ENCODE measurements at places on chromosomes 2 and 18.

GRCh38 chr2:95060446-95061118, 35.1 kb downstream of the MAL start:
- peak; percentile 78 for DNase-seq

DNA sequence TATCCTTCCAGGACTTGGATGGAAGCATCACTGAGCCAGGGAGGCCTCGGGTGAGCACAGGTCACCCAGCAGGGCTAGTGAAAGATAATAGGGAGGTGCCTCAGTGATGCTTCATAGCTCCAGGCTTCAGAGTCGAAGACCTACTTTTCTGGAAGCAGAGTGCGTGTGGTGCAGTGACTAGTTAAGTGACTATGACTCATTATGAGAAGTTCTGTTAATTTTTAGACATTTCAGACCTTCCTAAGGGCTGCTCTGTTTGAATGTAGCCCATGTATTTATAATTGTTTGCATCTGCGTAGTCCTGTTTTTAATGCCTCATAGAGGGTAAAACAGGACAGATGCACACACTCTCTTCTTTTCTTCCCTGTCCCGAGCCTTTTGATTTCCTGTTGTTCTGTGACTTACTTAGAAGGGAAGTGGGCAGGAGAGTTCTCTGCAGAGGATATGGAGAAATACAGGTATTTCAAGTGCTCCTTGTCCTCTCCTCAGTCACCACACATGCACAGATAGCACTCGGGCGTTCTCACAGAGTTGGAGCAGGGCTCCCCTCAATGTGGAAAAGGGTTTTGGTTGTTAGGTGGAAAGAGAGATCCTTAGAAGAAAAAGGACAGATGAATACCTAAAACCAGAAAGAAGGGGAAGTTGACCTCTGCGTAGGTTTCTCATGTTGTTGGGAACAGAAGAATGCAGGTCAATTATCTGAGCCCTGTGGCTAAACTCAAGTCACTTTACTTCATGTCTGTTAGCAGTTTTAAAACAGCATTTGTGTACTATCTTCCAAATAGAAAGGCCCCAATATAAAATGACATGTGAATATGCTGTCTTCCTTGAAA, 34.7 kb downstream of the RALB start:
- DNase-seq, result no peak

DNA sequence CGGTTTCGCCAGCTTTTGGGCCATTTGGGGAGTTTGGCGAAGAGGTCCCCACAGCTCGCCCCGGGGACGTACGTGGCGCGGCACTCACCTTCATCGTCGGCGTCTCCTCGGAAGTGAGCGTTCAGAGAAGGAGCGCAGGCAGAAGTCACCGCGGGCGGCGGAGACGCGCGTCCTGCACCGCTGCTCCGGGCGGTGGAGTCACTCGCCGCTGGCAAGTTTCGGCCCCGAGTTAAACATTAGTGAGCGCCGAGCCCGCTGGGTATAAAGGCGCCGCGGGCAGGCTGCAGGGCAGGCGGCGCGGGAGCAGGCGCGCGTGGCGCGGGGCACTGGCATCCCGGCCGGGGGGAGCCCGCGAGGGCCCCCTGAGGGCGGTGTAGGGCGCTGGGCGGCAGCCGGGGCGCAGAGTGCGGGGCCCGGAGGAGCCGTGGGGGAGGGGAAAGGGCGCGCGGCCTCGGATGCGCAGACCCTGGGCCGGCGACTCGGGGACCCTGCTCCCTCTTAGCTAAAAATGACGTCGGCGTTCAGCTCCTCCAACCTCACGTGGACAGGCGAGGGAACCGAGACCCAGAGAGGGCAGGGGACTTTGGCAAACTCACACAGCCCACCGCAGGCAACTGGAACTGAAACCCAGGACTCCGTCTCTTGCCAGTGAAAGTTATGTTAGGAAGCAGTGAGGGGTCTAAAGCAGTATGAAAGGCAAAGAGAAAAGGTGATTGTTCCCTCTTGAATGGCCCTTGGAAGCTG, at the start of gene DPP4:
TSS of gene DPP4 (minus strand) at position 328 of the 744 bp plus-strand sequence. CDS start at position 94, 234 bp downstream.
- DNase-seq, result no peak

GRCh38 chr2:40036241-40036640, 257.2 kb upstream of the THUMPD2 start:
- no peak for DNase-seq

DNA sequence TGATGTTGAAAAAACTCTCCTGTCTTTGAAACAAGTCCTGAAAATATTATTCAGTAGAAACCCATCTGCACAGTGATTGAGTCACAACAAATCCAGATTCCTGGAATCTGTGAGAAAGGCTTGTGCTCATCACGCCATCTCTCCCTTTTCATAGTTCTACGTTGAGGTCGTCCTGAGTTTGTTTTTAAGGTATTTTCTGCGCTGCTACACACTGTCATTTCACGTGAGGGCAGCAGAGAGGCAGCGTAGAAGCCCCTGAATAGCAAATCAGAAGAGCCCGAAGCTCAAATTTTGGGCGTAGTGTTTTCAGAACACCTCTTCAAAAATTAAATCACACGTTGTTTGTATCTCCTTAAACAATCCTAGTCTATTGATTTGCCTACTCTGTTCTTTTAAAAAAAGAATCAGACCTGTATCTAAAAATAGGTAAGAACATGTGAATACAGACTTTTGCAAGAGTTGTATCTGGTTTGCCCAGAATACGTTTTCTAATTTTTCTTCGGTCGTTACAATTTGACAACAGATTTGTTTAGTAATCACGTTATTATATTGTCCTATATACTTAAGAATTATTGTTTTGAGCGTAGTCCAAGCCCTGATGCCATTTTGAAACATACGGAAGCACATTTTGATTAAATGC, 61.6 kb upstream of the SLC38A11 start:
- peak; percentile 26 for DNase-seq

DNA sequence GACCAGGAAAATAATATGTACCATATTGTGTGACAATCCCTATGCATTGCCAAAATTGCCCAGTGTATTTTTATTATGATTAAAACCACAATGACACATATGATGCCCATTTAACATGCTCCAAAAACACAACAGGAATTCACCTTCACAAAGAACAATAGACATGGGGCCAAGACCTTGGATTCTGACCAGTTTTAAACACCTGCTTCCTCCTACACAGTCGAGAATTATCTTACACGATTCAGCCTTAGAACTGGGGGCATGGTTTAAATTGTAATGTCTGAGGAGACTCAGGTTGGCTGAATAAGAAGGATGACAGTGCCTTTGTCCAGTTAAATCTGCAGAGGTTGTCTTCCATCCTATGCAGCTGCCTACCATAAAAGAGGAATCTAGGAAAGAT, 212.7 kb downstream of the PLCL1 start:
- DNase-seq, result no peak

DNA sequence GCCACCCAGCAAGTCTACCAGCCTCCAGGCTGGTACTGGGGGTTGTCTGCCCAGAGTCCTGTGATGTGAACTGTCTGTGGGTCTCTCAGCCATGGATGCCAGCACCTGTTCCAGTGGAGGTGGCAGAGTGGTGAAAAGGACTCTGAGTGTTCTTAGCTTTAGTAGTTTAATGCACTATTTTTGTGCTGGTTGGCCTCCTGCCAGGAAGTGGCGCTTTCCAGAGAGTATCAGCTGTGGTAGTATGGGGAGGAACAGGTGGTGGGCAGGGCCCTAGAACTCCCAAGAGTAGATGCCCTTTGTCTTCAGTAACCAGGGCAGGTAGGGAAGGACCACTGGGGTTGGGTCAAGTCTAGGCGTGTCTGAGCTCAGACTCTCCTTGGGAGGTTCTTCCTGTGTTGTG, 356.7 kb downstream of the STK39 start:
- no peak for DNase-seq

DNA sequence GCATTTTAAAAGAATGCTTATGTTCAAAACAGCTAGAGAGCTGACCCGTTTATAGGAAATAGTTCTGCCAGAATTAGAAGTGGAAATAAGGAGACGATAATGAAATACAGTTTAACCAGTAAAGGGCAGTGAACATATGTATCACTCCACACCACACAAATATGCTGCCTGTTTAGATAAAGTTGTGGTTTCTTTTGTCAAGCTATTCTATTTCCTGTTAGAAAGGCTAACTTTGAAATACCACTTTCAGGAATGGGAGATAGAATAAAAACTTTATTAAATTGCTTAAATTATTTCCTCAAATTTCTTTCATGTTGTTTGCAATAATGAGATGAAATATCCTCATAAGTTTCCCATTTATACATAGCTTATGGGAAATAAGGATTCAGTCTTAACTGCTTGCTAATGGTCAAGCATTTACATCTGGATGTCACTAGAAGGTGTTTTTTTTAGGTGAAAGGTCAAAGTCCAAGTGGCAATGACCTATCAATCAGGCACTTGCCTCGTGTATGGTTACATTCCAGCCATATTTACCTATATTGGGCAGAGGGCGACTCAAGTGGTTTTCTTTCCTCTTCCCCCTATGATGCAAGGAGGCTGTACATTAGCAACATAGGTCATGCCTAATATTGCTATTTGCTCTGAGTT, 148.9 kb downstream of the ZEB2 start:
- DNase-seq, result no peak

DNA sequence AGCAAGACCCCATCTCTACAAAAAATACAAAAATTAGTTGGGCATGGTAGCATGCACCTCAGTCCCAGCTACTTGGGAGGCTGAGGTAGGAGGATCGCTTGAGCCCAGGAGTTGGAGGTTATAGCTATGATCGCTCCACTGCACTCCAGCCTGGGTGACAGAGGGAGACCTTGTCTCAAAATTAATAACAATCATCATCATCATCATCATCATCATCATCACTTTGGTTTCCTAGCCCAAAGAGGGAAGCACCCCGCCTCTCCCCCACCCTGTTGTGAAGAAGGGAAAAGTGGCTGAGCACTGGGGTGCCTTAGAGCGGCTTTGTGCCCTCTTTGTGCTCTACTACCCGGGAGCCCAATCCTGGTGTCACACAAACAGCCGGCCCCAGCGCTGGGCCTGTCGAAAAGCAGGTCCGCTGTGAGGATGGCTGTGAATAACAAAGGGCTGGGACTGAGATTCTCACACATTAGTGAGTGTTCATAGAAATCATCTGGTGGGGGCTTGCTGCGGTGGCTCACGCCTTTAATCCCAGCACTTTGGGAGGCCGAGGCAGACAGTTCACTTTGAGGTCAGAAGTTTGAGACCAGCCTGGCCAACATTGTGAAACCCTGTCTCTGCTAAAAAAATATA, 42.6 kb upstream of the ASXL2 start:
- no peak for DNase-seq

DNA sequence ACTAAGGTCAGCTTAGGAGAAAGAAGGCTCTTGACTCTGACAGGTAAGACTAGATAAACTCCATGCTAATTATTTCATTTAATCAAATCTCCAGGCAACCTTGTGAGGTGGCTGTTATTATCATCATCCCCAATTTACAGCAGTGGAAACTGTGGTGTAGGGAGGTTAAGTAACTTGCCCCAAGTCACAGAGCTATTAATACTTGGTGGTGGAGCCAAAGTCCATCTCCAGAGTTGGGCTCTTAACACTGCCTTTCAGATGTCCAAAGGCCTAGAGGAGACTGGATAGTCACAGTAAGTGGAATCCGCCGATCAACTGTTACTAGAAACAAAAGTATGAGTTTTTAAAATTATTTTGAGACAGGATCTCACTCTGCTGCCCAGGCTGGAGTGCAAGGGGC, 46.6 kb upstream of the SP3 start:
- DNase-seq, result no peak

- DNase-seq, result no peak
Measured at GRCh38 chr2:24871852-24872333, 48.1 kb downstream of the ADCY3 start.
